ENCODE measurements at places on chromosomes 2 and 18. TPM values are rescaled to one million over a fixed set of nuclear protein-coding genes. Genes with fewer than 3 reads are reported as not detected.

Gene IL1F10
- total RNA-seq: not detected

Gene FER1L5
- total RNA-seq: not detected

Gene IL1A
- total RNA-seq: not detected

Gene VWC2L
- not detected for total RNA-seq

Gene TNFRSF11A
- total RNA-seq: 0.49 TPM

Gene EIF5B
- 46.3 TPM for total RNA-seq

Gene COL6A3
- total RNA-seq: 264 TPM

Gene TRPM8
- total RNA-seq: 0.15 TPM

Gene SH3YL1
- total RNA-seq: 52.9 TPM

Gene SPEG
- 62.9 TPM for total RNA-seq

Gene PIEZO2
- total RNA-seq: 142 TPM

Gene C2orf66
- total RNA-seq: not detected

Gene PRSS56
- total RNA-seq: not detected

Gene CCNYL1
- 24.7 TPM for total RNA-seq

Gene ERICH2
- 2.6 TPM for total RNA-seq

Gene MYOM1
- total RNA-seq: 1.5 TPM

Gene MEX3C
- total RNA-seq: 55.1 TPM

Gene FAM110C
- 0.22 TPM for total RNA-seq

Gene ZBTB7C
- 1.4 TPM for total RNA-seq

Gene GLS
- 245 TPM for total RNA-seq

Gene ITM2C
- 114 TPM for total RNA-seq

Gene STAT4
- 12.4 TPM for total RNA-seq

Gene MERTK
- 3.1 TPM for total RNA-seq

Gene PCARE
- not detected for total RNA-seq

Gene CHRND
- total RNA-seq: not detected

Gene PHOSPHO2
- 3.0 TPM for total RNA-seq

Gene ABCG5
- total RNA-seq: not detected

Gene CNTNAP5
- not detected for total RNA-seq

Gene ITGA4
- total RNA-seq: 23.0 TPM

Gene DTNB
- total RNA-seq: 8.7 TPM

Gene NETO1
- not detected for total RNA-seq

Gene CWC22
- 19.0 TPM for total RNA-seq

Gene NAPG
- total RNA-seq: 32.0 TPM

Gene NT5C1B
- total RNA-seq: not detected

Gene TGFA
- 0.25 TPM for total RNA-seq

Gene PROKR1
- not detected for total RNA-seq

Gene DOK6
- total RNA-seq: 15.1 TPM

Gene MC5R
- not detected for total RNA-seq

Gene PROM2
- 1.7 TPM for total RNA-seq

Gene KHK
- total RNA-seq: 1.3 TPM

Gene POLR1B
- 15.0 TPM for total RNA-seq

Gene CCDC141
- total RNA-seq: not detected

Gene SPATS2L
- 233 TPM for total RNA-seq

Gene TCF23
- total RNA-seq: not detected

Gene SNORC
- total RNA-seq: 2.2 TPM

Gene G6PC2
- total RNA-seq: not detected

Gene NYAP2
- not detected for total RNA-seq
